ENCODE measurements at places on chromosomes 5 and 9.
A peak's percentile ranks its signal among the peaks of the same experiment; 100 is the strongest.

GRCh38 chr9:83043597-83043996 lies 19.3 kb downstream of the RASEF start:
- no peak for DNase-seq

GRCh38 chr9:99058964-99059921 lies 45.7 kb upstream of the TGFBR1 start:
- no peak for DNase-seq

DNA sequence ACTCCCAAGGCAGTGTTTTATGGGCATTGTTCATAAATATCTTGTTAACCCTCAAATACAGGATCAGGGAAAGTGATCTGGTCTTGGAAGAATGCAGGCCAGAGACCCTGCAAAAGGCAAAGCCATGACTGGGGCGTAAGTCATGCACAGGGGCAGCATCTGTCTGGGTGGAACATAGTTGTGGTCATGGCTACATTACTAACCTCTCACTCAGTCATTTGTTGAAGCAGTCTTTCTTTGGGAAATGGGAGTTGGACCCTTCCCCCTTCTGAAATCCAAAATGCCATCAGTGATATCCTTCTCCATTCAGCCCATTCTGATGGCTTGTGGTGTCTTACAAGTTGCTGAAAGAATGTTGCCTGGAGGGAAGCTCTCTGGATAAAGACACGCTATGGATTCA lies 68.1 kb downstream of the GDNF start:
- DNase-seq: peak; percentile 65

- no peak for DNase-seq
These were observed 45.5 kb downstream of the RXRA start for GRCh38 chr9:134371731-134372130.

- DNase-seq: no peak
These were observed 32.7 kb downstream of the ZFAND5 start for GRCh38 chr9:72332351-72332750.

- DNase-seq: no peak
These were observed 39.1 kb downstream of the G3BP1 start for GRCh38 chr5:151810897-151811296.

DNA sequence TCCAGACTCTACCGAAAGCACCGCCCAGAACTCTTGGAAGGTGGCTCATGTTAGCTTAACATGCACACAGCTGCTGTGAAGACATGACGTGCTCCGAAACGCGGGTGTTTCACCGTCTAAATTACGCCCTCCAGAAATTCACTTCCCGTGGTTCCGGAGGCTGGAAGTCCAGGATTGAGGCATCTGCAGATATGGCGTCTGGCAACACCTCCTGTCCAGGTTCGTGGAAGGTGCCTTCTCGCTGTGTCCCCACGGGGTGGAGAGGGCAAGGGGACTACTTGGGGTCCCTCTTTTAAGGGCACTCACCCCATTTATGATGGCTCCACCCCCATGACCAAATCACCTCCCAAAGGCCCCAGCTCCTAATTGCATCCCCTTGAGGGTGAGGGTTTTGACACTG lies 348.0 kb upstream of the IRX2 start:
- DNase-seq: no peak

DNA sequence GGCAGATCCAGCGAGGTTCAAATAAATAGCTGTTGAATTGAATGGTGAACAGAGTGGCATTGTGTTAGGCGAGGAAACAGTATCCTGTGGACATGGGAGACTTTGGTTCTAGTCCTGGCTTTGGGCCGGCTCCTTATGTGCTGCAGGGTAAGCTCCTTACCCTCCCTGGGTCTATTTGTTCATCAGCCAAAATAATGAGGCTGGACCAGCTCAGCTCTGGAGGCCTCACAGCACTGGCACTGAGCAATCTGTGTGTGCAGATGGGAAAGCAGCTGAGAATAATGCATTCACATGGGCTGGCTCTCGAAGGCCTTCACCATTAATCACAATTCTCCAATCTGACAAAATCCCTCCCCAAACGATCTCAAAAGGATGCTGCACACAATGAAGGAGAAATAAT lies 81.9 kb downstream of the APBA1 start:
- no peak for DNase-seq

GRCh38 chr5:26955161-26955560 lies 83.2 kb downstream of the CDH9 start:
- no peak for DNase-seq

DNA sequence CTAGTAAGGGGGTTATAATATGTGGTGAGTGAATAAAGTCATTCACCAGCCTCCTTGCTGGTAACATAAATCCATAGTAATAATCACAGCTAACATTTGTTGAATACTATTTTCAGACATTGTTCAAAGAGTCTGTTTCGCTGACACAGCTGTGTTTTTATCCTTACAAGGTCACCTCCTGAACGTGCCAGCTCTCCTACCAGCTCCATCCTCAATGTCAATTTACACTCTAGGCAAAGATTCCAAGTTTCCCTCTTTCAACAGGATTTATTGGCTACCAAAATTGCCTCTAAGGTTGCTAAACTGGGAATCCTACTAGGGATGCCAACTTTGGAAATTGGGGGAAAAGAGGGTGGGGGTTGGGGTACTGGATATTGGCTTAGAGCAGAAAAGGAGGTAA lies 30.7 kb upstream of the SMC5 start:
- DNase-seq: no peak

- DNase-seq: no peak
These were observed 20.1 kb downstream of the IPO11 start for GRCh38 chr5:62432621-62433064.

DNA sequence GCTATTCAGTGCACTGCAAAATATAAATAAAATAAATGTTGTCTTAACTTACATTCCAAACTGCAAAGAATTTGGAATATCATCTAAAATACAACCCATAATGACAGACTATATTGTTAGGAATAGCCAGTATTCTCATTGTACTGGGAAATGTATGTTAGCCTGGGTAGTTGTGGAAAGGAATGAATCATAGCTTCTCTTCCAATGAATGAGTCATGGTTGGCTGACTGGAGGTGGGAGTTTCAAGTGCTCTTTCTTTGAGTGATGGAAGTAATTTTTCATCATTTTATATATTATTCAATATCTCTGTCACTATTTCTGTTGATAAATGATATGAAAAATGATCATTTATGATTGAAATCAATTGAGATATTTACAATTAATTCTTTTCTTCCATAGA lies 158.6 kb upstream of the ARRDC3 start:
- DNase-seq: no peak

- DNase-seq: no peak
These were observed 142.2 kb upstream of the RANBP3L start for GRCh38 chr5:36443941-36444340.

DNA sequence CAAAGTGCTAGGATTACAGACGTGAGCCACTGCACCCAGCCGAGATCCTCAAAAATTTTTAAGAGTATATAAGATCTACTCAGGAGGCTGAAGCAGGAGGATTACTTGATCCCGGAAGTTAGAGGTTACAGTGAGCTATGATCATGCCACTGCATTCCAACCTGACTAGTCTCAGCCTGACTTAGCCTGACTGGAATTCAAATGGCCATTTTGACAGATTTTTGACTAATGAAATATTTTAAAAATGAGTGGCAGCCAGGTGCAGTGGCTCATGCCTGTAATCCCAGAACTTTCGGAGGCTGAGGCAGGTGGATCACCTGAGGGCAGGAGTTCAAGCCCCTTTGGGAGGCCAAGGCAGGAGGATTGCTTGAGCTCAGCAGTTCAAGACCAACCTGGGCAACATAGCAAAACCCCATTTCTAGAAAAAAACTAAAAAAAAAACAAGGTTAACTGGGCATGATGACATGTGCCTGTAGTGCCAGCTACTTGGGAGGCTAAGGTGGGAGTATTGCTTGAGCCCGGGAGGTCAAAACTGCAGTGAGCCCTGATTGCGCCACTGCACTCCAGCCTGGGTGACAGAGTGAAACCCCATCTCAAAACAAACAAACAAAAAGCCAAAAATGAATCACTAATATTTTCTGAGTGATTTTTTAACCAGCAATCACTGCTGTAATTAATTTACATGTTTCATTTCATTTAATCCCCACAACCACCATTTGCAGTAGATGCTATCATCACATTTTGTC lies 16.6 kb downstream of the ATOX1 start:
- DNase-seq: no peak

- no peak for DNase-seq
These were observed 154.5 kb downstream of the TARS1 start for GRCh38 chr5:33595303-33595702.

GRCh38 chr9:81969971-81970370 lies 18.6 kb upstream of the SPATA31D1 start:
- DNase-seq: no peak

DNA sequence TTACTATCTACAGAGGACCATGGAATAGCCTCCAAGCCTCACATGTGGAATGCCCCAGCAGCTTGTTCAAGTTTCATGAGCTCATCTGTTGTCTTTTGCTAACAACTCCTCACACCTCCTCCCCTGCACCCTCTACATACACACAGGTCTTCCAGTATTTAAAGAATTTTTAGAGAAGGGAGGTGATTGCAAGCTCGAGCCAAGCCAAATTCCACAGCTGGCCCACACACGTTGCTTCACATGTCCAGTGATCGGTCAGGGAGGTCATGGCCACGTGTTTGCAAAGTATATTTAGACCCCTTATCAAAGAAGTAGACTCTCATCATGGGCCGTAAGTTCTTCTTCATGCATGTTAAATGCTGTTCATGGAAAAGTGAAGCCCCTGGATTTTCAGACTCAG lies 281.7 kb downstream of the OSTF1 start:
- no peak for DNase-seq

GRCh38 chr9:95887926-95888497 lies 12.5 kb downstream of the ERCC6L2 start:
- no peak for DNase-seq

DNA sequence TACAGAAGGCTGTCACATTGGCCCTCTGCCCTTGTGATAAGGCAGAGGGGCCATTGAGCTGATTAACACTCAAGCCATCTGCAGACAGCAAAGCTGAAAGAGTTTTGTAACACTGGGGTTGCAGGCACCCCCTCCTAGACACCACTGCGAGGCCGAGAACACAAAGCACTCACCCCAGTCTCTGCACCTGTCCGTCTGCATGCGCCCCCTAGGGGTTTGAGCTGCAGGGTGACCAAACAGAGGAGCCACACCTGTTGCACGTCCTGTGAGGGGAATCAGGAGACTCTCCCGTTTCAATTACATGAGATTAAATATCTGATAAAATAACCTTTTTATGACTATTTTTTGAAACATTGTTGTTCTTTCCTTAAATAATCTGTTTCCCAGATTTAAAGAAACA lies 1180.4 kb downstream of the CDH9 start:
- DNase-seq: no peak

- DNase-seq: no peak
These were observed 212.4 kb upstream of the DMRT1 start for GRCh38 chr9:629146-629545.

DNA sequence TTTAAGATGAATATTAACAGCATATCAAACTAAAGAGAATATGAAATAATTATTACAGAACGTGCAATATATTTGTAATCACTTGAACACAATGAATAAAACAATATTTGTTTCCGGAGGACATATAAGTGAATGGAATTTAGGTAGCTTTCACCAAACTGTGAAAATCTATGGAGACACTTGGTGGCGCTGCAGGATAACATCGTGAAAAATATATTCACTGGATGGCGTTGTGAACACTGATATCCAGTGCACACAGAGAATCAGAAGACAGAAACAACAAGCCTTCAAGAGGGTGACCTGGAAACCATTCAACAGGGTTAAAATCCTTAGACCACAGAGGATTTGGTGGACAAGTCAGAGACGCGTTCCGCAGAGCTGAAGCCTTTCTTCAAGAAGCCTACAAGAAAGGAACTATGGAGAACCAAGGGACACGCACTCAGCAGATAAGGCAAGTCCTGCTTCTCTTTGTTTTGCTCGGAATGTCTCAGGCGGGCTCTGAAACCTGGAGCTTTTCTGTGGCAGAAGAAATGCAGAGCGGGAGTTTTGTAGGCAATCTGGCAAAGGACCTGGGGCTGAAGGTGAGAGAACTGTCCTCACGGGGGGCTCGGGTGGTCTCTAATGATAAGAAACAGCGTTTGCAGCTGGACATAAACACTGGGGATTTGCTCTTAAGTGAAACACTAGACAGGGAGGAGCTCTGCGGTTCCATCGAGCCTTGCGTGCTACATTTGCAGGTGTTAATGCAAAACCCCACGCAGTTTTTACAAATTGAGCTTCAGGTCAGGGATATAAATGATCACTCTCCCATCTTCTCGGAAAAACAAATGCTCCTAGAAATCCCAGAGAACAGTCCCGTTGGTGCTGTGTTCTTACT lies at the start of gene PCDHB11:
TSS of gene PCDHB11 (plus strand) at position 269 of the 877 bp plus-strand sequence. CDS start at position 417, 148 bp downstream.
- DNase-seq: no peak

GRCh38 chr5:178210073-178210535 lies 5.8 kb downstream of the HNRNPAB start:
- no peak for DNase-seq

GRCh38 chr9:112925058-112925641 lies 34.5 kb upstream of the SLC46A2 start:
- peak; percentile 9 for DNase-seq

Measured in fibroblast of the conjunctiva (primary cell).